ENCODE measurements at places on chromosomes 7 and 10.

GRCh38 chr7:80324032-80324431 is 187.8 kb downstream of the GNAT3 start:
- no peak for DNase-seq

DNA sequence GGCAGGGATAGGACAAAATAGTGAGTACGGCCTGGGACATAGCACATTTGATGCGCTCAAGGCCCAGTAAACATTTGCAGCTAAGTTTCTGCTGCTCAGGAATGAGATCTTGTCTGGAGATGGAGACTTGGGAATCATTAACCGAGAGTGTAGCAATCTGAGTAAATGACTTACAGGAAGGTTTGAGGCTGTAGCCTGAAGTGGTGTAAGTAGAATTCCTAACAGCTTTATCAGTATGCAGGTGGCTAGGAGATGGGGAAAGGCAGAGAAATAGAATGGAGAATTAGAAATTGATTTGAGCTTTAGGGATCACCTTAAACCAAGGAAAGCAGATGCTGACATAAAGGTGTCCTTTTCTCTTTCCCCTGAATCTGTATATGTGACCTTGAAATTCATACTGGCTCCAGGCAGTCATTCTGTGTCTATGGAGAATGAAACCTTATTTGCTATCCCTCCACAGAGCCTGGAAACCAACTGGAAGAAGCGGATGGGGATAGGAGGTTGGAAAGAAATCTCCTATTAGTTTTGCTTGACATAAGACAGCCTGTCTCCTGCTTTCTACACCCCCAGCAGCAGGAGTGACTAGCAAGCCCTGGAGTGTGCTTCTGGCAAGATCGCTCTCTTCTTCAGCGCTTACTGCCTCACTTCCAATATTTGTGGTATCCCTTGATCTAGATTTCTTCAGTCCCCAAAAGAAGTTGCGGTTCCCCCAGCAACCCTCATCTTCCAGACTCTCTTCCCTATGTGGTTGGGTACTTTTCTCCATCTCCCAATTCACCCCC is 6.4 kb upstream of the PON2 start:
- DNase-seq = no peak

DNA sequence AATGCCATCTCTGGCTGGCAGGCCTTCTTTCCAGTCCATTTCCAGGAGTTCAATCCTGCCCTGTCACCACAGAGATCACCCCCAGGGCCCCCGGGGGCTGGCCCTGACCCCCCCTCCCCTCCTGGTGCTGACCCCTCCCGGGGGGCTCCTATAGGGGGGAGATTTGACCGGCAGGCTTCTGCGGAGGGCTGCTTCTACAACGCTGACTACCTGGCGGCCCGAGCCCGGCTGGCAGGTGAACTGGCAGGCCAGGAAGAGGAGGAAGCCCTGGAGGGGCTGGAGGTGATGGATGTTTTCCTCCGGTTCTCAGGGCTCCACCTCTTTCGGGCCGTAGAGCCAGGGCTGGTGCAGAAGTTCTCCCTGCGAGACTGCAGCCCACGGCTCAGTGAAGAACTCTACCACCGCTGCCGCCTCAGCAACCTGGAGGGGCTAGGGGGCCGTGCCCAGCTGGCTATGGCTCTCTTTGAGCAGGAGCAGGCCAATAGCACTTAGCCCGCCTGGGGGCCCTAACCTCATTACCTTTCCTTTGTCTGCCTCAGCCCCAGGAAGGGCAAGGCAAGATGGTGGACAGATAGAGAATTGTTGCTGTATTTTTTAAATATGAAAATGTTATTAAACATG is 6.0 kb downstream of the CHPF2 start:
- DNase-seq = no peak

- no peak for DNase-seq
Measured at GRCh38 chr10:132439025-132439388, 42.0 kb downstream of the PWWP2B start.

- no peak for DNase-seq
Measured at GRCh38 chr7:107696330-107696946, 35.8 kb downstream of the SLC26A4 start.

- DNase-seq = no peak
Measured at GRCh38 chr7:146956853-146957252, 840.3 kb downstream of the CNTNAP2 start.

- DNase-seq = no peak
Measured at GRCh38 chr7:39507866-39508551, 58.2 kb upstream of the YAE1 start.

- no peak for DNase-seq
Measured at GRCh38 chr7:100475549-100475948, 3.5 kb downstream of the TSC22D4 start.

DNA sequence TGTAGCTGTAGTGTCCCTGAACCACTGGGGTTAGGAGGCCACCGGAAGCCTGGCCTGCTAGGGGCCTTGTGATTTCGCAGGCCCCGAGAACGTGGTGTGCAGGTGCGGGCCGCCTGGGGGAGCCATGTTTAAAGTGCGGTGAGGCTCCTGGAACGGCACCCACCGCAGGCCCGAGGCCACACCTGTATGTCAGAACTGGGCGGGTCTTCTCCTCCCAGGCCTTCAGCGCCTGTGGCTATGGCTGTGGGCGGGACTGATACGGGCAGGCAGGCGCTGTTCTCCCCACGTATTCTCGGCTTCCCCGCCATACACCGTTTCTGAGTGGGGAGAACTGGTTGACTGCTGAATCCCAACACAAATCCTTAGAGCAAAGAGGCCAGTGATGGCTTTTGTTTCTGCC is 74.8 kb downstream of the DNAJB6 start:
- DNase-seq = no peak

- DNase-seq = no peak
Measured at GRCh38 chr7:130838738-130839137, 104.7 kb upstream of the KLF14 start.

DNA sequence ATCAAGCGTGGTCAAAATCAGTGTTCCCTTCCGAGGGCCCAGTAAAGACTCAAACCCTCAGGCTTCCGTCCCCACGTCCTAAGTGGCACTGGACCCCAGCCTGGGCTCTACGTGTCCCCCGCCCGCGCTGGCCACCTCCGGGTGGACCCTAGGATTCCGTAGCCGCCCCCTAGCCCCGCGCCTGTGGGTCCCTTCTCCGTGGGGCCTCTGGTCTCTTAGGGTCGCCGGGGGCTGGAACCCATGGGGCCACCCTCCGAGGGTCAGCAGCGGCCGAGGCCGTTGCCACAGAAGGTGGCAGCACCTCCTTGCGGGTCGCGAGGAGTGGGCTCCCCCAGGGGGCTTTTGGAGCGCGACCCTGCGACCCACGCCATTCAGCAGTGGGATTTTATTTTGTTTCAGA is 170.5 kb upstream of the EEPD1 start:
- no peak for DNase-seq

GRCh38 chr10:391305-391704 is 256.1 kb downstream of the ZMYND11 start:
- no peak for DNase-seq

DNA sequence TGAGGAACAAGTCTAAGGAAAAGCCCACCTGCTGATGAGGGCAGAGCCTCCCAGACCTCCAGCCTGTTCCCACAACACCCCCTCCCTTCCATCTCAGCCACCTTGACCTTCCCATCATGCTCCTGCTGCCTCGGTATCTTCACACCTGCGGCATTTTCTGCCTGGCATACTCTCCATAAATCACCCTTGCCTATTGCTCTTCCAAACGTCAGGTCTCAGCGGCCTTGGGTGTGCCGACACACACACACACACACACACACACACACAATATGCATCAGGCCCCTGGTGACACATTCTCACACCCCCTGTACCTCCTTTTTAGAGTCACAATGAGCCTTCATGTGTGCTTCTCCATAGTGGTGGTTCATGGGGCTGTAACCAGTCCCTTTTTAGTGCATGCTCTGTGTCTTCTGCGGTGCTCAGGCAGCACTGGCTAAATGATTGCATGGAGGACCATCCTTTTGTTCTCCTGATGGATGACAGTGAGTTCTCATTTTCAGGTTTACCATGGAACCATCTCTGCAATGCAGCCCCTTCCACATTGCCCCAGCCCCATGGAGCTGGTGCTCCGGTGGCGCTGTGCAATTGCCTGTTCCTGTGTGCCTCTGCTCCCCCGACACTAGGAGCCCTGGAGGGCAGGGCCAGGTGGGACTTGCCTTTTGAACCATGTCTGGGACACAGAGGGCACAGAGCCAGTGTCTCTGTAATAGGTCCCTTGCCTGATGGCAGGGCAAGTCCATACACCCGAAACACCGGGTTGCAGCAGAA is 4.5 kb downstream of the ADIRF start:
- DNase-seq = no peak

- no peak for DNase-seq
Measured at GRCh38 chr10:8321990-8322389, 267.5 kb downstream of the GATA3 start.

- DNase-seq = no peak
Measured at GRCh38 chr10:59393349-59393748, 31.0 kb upstream of the FAM13C start.

DNA sequence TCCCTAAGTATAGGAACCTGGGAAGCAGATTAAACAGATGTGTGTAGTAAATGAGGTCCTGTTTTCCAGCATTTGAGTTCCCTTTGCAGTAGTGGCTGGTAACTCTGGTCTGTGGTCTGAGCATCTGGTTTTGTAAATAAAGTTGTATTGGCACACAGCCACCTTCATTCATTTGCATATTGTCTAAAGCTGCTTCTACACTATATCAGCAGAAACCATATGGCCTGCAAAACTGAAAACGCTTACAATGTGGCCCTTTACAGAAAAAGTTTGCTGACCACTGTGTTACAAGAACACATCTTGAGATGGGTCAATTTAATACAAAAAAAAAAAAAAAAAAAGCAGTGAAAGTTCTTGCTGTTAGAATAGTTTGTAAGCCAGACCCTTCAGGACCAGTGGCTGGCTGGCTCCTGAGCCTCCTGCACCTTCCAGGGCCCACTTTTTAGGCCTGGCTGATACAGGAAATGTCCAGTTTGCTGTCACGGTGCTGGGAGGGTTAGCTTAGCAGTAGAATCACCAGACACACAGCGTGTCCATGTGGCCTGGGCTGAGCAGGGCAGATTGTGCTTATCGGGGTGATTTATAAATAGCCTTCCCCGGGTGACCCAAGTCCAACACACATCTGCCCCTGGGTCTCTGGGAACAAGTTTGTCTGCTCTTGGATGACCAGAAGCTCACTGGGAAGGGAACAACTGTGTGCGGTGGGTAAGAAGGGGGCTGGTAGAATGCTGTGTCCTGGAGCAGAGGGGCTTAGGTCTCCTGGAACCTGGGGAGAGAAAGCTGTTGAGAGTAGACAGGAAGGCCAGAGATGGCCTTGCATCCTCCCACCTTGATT is 1.4 kb downstream of the C10orf71 start:
- DNase-seq = no peak

DNA sequence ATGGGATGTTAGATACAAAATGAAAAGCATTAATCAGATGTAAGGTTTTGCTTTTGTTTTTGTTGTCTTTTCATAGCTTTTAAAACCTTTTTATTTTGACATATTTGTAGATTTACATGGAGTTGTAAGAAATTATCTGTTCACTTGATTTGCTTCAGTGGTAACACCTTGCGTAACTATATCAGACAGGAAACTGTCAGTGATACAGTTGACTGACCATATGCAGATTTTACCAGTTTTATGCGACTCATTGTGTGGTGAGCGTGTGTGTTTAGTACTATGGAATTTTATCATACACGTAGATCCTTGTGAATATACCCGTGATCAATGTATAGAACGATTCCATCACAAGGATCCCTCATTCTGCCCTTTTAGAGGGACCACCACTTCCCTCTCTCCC is 701.4 kb downstream of the SUGCT start:
- DNase-seq = no peak

DNA sequence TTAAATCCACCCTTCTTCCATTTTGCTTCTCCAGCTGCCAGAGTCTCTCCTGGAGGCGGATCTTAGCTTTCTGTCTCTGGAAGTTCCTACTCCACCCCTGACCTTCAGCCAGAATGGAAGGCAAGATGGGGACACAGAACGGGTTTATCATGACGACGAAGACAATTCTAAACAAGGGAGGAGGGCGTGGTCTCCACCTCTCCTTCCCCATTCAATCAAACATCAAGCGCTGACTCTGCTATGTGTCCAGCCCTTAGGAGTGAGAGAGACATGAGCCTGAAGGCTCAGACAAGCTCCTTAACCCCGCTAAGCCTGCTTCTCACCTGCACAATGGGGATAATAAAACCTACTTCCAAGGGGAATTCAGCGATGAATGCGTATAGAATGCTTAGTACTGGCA is 3.1 kb downstream of the CYP17A1 start:
- DNase-seq = no peak

DNA sequence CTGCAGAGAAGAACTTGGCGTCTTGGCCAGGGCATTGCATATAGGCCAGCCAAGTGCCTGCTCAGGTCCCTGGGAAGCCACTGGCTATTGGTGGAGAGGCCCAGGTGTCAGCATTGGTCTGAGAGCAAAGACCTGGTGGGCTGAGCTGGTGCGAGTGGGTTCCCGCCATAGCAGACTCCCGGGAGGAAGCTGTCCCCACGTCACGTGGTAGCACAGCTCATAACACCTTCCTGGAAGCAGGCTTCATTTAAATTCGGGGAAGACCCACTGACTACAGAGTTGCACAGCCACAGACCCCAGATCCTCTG is 130.5 kb downstream of the WDR37 start:
- no peak for DNase-seq

GRCh38 chr10:101217450-101218281 is 11.6 kb downstream of the LBX1 start:
- no peak for DNase-seq

DNA sequence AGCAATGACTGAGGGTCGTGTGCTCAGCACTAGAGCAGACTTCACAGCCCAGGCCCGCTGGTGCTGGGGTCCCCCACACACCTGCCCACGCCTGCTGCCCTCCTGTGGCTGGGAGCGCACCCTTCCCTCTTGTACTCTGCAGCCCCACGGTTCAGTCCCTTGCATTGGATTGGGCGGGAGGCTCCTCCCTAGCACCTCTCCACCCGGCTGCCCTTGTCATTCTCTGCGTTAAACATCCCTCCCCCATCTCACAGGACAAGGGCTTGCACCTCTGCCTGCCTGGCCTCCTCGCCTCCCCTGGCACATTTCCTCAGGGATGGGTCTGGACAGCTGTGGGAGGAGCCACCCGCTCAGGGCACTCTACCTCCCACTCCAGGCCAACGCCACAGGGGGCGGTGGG is 68.6 kb downstream of the ALOX5 start:
- no peak for DNase-seq

DNA sequence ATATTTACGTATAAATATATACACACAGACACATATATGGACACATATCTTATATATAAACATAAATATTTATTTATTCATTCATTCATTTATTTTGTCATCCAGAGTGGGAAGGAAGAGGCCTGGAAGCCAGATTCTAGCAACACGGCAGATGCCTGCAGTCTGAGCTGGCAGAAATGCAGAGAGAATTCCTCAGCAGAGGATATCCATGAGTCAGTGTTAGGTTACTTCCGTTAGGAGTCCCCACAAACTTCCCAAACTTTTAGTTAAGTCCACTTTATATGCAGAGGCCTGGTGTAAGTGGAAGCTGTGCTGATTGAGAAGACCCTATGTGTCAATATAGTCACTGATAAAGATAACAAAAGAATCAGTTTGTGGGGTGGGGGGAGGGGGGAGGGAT is 89.6 kb downstream of the PPP1R17 start:
- no peak for DNase-seq

GRCh38 chr10:132907821-132908620 is 34.3 kb downstream of the CFAP46 start:
- no peak for DNase-seq

GRCh38 chr10:12180221-12180974 is 15.3 kb downstream of the NUDT5 start:
- no peak for DNase-seq

- DNase-seq = no peak
Measured at GRCh38 chr7:157014635-157015555, 4.4 kb upstream of the MNX1 start.

All from stimulated activated naive CD8-positive, alpha-beta T cell treated with anti-CD3 and anti-CD28 coated beads, Interleukin-15, amount 100 ng/mL, for 72 hours (primary cell).